ENCODE measurements at places on chromosomes 4 and X.

DNA sequence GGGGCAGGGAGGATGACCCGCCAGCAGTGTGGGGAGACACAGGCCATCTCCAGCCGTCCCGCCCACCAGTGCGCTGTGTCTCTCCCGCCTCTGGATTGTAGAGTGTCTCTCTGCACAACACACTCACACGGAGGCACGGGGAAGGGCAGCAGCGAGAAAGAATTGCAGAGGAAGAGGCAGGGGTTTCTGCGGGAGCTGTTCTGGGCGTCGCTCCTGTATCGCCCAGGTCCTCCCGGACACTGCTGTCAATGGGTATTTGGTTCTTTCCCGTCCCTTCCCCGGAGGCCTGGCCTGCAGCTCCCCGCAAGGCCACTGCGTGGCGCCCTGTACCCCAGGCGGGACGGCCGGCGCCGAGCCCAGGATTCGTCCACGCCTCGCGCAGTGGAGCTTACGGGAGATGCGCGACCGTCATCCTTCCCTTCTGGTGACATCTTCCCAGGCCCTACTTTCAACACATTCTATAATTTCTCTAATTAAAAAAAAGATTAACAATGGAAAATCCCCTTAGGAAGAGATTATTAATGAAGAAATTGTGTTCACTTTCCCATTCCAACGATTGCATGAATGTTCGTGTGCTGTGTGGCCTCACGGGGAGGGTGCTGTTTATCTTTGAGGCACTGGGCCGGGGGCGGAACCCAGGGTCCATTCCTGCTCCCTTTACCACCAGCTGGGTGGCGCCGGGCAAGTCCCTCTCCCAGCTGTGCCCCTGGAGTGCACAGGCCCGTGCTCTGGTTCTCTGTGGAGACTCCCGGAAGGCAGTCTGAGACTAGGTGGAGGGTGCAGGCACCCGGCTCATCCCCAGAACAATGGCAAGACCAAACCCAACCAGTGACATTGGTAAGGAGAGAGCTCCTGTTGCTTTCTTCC lies 95.7 kb downstream of the CPZ start:
- DNase-seq: peak; percentile 41

GRCh38 chr4:166519774-166520173 lies 646.7 kb downstream of the TLL1 start:
- DNase-seq: no peak

GRCh38 chr4:155964016-155964891 lies 10.6 kb upstream of the CTSO start:
- DNase-seq: no peak

DNA sequence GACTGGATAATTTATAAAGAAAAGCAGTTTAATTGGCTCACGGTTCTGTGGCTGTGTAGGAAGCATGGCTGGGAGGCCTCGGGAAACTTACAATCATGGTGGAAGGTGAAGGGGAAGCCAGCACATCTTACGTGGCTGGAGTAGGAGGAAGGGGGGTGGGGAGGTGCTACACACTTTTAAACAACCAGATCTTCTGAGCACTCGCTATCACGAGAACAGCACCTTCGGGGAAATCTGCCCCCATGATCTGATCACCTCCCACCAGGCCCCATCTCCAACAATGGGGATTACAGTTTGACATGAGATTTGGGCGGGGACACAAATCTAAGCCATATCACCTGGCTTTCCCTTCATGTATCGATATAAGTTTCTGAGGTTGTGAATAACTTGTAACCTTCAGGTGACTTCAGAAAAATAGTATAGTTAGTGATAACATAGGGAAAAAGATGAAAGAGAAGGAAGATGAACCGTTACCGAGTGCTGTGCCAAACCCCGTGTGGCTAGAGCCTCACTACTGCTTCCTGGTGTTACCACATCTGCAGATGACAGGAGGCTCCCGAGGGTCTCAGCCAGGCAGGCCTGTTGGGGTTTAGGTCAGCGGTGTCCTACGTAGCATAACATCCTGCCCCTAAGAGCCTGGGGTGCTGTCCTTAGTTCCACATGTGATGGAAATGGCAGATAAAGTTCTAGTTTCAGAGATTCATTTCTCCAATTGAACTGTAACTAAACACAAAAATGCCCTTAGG lies 103.5 kb downstream of the TNIP2 start:
- no peak for DNase-seq

DNA sequence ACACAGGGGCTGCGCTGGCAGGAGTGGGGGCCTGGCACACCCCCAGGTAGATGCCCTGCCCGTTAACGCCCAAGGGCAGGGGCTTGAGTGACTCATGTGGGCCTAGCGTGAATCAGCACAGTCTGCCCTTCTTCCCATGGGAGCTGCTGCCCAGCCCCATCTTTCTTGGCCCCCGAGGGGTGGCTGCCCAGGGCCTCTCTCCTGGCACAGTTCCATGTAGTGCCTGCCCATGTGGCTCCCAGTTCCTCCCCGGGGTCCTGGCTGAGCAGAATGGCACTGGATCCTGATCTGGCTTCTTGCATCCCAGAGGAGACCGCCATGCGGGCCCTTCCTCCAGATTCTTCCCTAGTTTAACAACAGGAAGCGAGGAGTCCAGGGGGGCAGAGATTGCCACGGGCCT lies 2.1 kb upstream of the AVPR2 start:
- no peak for DNase-seq

- no peak for DNase-seq
Measured at GRCh38 chr4:38357546-38357945, 306.5 kb upstream of the KLF3 start.

DNA sequence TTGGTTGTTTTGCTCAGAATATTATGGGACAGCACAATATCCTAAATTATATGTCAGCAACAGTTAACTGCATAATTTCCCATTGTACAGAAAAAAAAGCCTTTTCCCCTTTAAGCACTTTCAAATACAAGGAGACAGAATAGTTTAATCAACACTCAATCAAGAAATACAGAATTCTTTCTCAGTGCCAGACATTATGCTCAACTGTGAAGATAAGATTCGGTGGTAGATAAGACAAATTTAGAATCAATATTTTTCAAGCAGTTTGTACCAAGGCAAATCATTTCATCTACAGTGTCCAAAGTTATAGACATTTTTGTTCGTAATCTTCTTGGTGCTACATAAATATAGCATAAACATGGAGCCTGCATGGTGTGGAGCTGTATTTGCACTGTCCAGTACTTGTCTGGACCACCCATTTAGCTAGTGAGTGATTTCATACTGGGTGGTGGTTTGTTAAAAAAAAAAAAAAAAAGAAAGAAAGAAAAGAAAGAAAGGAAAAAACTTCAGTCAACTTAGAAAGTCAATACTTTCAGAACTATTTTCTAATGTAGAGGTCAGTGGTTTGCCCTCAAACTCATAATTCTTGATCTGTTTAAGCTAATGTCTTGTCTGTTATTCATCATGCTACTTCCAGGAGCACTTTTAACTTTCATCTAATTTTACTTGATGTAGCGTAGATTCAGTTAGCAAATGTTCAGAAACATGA lies 522.9 kb downstream of the FAT4 start:
- DNase-seq: no peak

GRCh38 chr4:101693842-101694398 lies 96.6 kb upstream of the BANK1 start:
- no peak for DNase-seq

GRCh38 chr4:137417676-137418075 lies 114.6 kb downstream of the PCDH18 start:
- no peak for DNase-seq

DNA sequence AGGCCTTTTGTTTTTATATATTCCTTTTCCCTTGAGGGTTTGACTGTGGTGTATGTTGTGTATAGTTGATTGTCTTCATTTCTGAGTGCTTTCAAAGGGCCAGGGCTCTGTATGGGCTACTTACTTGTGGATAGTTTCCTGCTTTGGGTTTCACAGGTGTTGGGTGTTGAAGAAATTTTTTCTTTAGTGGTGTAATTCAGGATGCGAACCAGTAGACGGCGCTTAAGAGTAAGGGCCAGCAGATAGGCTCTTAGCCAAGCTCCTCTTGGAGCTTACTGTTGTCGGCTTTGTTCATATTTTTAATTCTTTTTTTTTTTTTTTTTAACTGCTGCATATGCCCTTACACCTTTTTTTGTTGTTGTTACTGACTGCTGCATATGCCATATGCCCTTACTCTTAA lies 276.3 kb upstream of the GALNT7 start:
- DNase-seq: peak; percentile 7

- no peak for DNase-seq
Measured at GRCh38 chr4:167290678-167291077, 56.4 kb upstream of the SPOCK3 start.
